Naive thymus-derived CD8-positive, alpha-beta T cell (primary cell): ENCODE measurements at places on chromosomes 2 and 18.

DNA sequence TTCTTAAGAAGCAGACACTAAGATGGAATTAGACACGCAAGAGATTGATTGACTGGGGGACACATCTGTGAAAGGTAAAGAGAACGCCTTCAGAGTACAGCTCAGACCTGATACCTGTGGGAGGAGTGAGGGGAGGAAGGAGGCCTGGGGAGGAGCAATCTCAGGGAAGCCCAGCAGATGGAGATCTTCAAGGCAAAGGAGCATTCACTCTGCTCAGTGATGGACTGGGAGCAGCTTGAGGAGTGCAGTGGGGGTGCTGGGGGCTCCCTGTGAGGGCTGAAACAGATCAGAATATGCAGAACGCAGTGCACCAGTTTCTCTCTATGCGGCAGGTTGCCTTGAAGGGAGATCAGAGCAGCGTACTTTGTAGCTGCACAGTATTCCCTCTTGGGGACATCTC lies 103.7 kb upstream of the ATP8B1 start:
- no peak for DNase-seq

GRCh38 chr2:8779795-8780671 lies 57.4 kb downstream of the KIDINS220 start:
- no peak for DNase-seq

DNA sequence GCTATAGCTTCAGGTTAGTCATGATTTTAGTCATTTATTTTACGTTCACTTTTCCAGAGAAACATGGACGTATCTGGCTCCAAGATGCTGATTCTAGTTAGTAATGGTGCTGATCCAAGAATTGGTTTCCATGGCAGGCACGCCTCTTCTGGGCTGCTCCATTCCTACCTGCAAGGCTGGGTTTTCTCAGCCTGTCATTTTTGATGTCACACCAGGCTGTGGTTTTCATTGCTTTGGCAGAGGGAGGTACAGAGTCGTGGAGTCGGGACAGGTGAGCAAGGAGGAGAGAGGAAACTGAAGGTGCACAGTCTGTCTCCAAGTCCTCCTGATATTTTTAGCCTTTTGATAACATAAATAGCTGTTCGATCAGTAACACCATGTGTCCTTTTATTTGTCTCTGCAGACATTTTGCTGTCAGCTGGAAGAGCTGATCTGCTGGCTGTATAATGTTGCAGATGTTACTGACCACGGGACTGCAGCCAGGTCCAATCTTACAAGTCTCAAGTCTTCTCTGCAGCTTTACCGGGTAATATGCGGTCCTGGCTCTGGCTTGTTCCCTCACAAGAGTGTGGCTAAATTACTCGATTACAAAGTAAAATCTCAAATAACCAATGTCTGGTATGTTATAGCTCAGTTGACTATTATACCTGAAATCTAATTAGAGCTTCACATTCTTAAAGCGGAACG lies 17.8 kb downstream of the CEP68 start:
- no peak for DNase-seq

DNA sequence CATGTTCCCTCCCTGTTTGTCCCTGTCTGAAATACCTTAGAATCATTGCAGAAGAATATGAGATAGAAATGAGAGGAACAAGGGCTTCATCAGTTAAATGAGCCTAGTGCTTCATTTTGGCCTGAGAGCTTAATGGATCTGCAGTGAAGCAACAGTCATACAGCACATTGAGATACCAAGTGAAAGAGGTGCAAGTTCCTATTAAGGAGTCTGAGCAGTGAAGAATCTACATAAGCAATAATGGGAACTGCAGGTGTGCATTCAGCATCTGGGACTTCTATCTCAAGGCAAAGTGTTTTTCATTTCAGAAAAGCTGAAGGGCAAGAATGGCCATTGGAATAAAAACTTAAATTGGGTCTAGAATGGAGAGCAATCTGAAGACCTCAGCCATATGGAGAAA lies 323.2 kb upstream of the SLC39A10 start:
- DNase-seq, result no peak

GRCh38 chr2:85554980-85555612 lies 6.2 kb downstream of the GGCX start:
- DNase-seq, result no peak

GRCh38 chr2:11681722-11682589 lies 12.0 kb upstream of the NTSR2 start:
- peak; percentile 22 for DNase-seq

GRCh38 chr18:80232710-80233109 lies 14.6 kb downstream of the PARD6G start:
- no peak for DNase-seq

DNA sequence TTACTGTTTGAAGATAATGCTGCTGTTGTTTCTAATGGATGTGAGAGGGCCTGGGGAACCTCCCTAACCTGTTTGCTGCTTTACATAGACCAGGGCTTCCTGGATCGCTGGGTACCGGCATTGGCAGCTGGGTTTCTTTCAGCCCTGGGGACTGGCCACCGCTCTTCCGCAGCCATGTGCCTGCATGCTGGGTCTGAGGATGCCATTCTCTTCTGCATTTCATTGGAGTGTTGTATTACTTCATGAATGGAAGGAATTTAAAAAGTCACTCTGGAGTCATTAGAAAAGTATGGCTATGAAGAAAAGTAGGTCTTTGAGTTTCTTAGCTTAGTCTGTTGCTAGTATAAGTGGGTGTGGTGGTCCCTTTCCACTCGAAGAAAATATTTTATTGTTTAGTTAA lies 107.3 kb upstream of the MGAT5 start:
- no peak for DNase-seq

- DNase-seq, result no peak
Measured at GRCh38 chr2:144230033-144230432, 289.9 kb downstream of the ZEB2 start.

DNA sequence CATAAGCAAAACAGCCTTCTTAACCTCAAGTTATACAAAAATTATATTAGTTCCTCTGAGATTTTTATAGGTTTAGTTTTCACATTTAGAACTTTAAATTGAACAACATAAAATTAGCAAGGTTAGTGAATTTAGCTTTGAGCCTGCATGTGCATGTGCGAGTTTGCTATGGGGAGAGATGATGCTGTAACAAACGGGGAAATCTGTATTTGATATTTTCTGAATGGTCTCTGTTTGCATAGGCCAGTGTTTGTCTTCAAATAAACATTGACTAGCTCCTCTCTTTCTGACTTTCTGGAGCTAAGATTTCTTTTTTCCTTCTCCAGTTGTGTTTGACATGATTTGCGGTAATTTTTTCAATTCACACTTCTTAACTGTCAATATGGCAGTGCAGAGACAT lies 30.9 kb upstream of the IL18RAP start:
- DNase-seq, result no peak

- peak; percentile 62 for DNase-seq
Measured at GRCh38 chr18:59308248-59308937, 10.1 kb downstream of the CPLX4 start.

DNA sequence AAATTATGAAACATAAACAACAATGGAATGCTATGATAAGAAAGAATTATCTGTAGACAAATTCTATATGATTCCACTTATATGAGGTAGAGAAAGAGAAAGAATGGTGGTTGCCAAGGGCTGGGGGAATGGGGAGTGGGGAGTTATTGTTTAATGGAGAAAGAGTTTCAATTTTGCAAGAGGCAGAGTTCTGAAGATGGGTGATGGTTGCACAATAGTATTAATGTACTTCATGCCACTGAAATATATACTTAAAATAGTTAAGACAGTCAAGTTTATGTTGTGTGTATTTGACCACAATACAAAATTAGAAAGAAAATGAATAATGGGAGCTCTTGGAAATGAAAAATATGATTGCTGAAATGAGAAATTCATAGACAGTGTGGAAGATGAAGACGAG lies 22.6 kb upstream of the FAM117B start:
- DNase-seq, result no peak

GRCh38 chr18:78180741-78181140 lies 798.9 kb upstream of the SALL3 start:
- DNase-seq, result no peak

DNA sequence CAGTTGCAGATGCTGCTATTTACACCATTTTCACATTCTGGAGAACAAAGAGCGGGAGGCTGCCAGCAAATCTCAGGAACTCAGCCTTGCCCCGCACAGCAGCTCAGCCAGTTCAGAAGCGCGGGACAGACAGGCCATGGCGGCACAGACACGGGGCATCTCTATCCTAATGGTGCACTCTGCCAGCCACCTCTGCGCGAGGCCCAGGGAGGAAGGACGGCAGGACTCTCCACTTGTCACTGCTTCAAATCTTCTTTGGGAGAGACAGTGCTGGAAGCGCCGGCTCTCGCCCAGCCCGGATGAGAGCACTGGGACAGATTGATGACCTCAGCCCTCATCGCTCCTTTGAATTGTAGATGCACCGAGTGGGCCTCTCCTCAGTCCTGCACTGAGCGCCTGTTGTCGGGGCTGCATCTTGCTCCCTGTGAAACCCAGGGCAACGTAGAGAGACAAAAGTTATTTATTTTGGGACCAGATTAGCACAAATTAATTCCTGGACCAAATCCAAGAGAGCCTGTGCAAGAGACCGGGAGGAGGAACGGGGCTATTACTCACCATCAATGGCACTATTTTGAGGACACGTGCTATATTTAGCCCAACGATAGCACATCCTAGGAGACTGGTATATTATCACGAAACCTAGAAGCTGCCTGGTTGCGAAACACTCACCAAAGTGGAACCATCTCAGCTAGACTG lies 211.4 kb upstream of the SMIM21 start:
- DNase-seq, result no peak

GRCh38 chr2:60410456-60411146 lies 142.9 kb downstream of the BCL11A start:
- DNase-seq, result no peak

DNA sequence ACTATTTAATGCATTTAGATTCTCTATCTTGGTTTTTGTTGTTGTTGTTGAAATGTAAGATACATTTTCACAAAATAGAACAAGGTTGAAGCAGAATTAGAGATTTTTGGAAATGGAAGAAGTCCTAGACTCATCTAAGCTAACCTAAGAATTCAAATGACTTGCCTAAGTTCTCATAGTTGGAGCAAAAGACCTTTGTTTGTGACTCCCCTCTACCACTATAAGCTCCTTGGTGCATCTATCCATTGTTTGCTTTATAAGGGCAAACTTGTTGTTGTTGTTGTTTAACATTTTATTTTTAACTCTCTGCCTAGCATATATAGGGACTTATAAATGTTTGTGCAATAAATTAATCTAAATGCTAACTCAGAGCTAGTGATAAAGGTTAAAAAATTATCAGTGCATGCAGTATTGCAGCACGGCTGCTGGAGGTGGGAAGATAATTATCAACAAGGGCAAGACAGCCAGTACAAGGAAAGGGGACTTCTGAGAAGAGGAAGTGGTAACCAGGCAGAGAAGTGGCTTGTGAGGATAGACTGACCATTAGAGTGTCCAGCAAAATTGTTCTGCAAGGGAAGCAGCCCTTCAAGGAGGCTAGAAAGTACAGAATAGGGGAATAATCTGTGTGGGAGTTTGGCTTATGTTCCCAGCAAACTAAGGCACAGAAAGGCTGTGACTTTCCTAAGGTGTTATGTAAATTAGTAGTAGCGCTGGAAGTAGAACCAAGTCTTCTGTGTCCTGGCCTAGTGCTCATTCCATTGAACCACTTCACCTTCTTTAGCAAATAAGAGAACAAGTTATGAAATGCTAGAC lies 38.1 kb upstream of the ACYP2 start:
- DNase-seq, result no peak

DNA sequence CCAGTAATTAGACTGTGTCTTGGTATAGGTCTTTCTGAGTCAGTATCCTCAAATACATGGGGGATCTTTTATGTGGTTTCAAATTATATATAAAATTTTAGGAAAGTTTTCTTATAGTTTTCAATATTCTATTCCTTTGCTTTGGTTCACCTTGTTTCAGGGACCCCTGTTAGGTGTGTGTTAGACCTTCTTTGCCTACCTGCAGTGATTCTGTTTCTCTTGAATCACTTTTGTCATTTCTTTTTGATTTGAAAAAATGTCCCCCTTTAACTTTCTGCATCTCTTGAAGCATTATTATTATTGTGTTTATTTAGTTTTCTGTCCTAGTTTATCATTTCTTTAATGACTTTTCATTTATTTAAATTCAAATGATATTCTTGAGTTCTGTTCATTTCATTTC lies 98.7 kb downstream of the FHOD3 start:
- DNase-seq, result no peak

DNA sequence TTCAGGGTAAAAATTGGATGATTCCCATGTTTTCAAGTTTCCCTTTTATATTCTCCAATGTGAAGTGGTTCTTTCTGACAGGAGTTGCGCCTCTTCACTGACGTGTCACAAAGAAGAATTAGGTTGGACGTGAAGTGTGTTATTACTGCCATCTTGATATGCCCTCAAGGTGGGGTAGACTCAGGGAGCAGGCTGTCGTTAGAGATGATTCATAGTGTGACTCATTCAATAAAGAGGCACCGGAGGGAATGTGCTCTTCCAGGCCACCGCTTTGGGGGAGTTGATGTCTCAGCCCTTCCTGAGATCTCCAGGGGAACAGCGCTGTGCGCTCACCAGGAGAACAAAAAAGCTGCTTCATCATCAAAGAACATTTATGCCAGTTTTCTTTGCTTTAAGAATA lies 3.6 kb upstream of the DGKD start:
- no peak for DNase-seq

- no peak for DNase-seq
Measured at GRCh38 chr2:72755647-72756423, 70.0 kb downstream of the EXOC6B start.

GRCh38 chr18:27017901-27018500 lies 152.5 kb upstream of the AQP4 start:
- no peak for DNase-seq

DNA sequence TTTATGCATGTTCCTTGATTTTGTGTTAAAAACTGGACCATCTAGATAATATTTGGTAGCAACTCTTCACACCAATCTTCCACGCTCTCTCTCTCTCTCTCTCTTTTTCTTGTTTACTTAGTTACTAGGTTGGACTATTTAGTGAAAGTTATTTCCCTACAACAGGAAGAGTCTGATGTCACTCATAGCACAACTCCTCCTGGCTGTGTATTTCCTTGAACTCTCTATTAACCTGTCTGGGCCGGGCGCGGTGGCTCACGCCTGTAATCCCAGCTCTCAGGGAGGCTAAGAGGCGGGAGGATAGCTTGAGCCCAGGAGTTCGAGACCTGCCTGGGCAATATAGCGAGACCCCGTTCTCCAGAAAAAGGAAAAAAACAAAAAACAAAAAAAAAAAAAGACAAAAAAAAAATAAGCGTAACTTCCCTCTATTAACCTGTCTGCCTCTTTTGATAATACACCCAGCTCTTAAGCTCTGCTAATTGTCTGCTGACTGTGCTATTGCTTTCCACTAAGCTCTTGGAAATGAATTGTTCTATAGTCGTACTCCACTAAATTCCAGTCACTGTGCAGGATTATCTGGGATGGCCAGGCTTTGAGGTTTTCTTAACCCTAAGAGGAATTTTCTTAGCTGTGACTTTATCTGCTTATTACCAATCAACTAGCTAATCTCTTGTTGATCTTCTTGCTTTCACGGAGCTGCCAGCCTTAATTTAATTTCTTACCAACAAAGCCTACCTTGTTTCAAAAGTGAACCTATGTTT lies 18.1 kb upstream of the CDH19 start:
- DNase-seq, result no peak

GRCh38 chr18:58525517-58525916 lies 103.4 kb downstream of the ALPK2 start:
- DNase-seq, result no peak
